ENCODE measurements at places on chromosomes 11 and 22.

- no peak for DNase-seq
Observed at GRCh38 chr11:69686856-69687255, 11.7 kb upstream of the LTO1 start.

DNA sequence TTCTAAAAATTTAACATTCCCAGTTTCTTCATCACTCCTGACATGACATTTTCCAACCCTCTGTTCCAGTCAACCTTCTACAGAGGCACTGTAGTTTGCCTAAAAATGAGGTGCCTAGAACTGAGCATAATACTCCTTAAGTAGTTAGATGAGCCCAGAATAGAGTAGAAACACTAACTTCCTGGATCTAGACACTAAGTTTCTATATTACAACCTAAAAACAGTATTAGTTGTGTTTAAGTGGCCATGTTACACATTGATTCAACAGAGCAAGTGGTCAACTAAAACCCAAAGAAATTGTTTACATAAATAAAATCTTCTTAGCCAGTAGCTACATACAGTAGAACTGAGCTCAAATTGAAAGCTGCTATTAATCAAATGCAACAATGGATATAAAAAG is 1.3 kb downstream of the HPS5 start:
- no peak for DNase-seq

- DNase-seq: no peak
Observed at GRCh38 chr22:27139935-27140511, 482.6 kb downstream of the MIAT start.

GRCh38 chr11:79363256-79363655 is 77.6 kb downstream of the TENM4 start:
- DNase-seq: peak; percentile 19

Data from iPS-NIHi11 (cell line).